Activated naive CD4-positive, alpha-beta T cell (primary cell): ENCODE measurements at places on chromosomes 5 and 9.

- no peak for DNase-seq
Measured at GRCh38 chr9:100485196-100485595, 12.2 kb downstream of the TMEFF1 start.

DNA sequence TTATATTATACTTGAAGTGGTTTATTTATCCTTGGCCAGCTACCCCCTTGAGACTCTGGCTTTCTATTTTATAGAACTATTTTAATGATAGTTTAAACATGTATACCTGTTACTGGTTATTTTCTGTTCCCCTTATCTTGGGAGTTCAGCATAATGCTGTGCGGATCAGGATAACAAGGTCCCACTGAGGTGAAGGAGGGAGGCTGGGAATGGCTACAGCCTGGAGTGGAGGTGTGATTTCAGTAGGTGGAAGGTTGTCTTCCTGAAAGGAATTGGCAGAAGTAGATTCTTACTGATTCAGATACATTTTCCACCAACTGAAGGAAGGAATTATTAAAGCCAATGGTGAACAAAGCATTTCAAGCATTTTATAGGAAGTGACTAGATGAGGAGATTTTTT is 38.9 kb downstream of the PAM start:
- DNase-seq = no peak

- DNase-seq = no peak
Measured at GRCh38 chr9:131138676-131139075, 13.3 kb downstream of the NUP214 start.

GRCh38 chr5:168985454-168985853 is 315.5 kb downstream of the SLIT3 start:
- DNase-seq = no peak

- DNase-seq = no peak
Measured at GRCh38 chr5:4375640-4376039, 764.5 kb upstream of the ADAMTS16 start.

DNA sequence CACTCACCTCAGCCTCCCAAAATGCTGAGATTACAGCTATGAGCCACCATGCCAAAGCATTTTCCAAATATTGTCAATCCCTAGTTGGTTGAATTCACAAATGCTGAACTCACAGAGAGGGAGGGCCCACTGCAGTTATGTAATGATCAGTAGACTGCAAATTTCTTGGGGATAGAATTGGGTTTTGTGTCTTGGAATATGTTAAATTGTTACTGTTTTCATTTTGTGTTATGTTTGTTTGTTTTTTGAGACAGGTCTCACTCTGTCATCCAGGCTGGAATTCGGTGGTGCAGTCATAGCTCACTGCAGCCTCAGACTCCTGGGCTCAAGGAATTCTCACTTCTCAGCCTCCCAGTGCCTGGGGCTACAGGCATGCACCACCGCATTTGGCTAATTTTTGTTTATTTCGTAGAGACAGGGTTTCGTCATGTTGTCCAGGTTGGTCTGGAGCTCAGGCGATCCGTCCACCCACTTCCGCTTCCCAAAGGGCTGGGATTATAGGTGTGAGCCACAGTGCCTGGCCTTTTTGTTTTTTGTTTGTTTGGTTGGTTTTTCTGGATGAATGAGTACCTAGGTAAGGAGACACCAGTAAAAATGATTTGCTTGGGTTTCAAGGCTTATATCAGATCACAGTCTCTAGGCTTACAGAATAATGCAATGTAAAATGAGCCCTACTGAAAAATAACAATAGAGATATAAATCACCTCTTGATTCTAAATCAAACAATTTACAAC is 31.5 kb upstream of the LMNB1 start:
- DNase-seq = no peak

GRCh38 chr5:8192840-8193239 is 323.9 kb downstream of the MTRR start:
- DNase-seq = no peak

- no peak for DNase-seq
Measured at GRCh38 chr9:99966716-99967115, 60.3 kb downstream of the STX17 start.

DNA sequence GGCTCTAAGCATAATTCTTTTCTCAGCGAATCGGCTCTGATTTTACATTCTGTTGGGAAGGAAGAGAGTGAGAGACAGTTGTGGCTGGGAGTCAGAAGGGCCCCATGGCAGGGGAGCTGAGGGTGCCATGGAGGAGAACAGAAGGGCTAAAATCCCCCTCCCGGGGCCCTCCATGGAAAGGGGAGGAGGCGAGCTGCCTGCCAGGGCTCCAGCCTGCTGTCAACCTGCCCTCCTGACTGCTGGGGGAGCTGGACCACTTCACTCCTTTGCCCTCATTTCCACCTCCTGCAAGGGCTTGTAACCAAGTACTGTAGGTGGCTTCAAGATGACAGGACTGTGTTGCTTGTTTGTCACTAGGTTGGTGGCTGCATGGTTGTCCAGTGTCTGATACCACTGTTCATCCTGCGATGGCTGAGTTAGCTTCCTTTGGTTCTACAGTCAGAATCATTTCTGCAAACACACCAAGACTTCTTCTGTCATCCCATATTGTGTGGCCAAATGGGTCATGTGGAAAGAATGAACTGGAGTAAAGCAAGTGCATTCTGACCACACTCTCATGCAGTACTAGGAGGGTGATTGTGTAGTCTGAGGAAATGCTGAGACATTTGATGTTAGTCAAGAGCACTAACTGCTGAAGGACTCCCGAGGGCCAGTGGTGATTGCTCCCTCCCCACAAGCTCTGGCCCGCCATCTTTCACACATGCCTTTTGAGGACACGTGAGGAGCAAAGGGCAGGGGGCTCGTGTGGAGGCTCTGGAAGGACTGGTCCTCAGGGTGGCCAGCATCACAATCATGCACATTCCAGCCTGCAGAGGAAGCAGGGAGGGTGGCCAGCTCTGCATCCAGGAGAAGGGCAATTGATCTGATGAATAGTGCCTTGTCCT is 307.2 kb downstream of the GADD45G start:
- DNase-seq = no peak

GRCh38 chr9:109600142-109600541 is 102.0 kb upstream of the PTPN3 start:
- DNase-seq = no peak

DNA sequence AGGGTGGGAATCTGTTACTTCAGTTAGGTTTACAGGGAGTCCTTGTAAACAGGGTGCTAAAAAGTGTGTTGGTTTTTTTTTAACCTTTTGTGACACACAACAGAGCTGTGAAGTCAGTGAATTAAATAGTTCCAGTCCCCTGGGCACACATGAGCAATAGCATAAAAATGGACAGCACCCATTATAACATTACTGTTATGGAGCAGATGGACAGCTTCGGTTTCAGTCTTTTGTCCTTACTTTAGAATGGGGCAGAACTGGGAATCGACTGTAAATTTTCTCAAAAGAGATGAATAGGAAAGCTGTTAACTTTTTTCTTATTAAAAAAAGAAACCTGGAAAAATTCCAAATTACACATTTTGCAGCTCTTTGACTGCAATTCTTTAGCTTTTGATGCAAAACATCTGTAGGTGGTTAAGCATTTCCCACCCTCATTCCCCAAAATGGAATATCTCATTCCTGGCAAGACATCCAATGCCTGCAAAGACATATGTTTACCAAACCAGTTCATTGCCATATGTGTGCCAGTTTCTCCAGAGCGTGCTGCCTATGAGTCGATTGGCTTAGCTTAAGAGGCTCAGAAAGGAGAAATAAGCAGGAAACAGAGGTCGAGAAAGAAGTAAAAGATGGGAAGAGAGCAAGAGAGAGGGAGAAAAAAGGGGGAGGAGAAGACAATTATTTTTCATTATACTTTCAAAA is 212.3 kb upstream of the TMEM161B start:
- DNase-seq = no peak

- DNase-seq = no peak
Measured at GRCh38 chr9:126474206-126474765, 139.4 kb upstream of the LMX1B start.

DNA sequence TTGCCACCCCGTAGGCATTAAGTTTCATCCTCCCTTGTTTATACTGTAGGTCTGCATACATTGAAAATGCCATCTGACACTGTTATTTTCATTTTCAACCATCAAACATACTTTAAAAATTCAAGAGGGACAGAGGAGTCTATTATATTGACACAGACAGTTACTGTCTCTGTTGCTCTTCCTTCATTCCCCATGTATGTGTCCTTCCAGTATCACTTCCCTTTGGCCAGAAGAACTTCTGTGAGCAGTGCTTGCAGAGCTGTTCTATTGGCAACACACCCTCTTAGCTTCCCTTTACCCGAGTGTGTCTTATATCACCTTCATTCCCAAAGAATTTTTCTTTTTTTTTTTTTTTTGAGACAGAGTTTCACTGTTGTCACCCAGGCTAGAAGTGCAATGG is 42.8 kb downstream of the RASGEF1C start:
- no peak for DNase-seq

GRCh38 chr5:82707741-82708140 is 369.5 kb downstream of the TMEM167A start:
- DNase-seq = no peak

- DNase-seq = no peak
Measured at GRCh38 chr5:113253037-113253436, 181.8 kb downstream of the TSSK1B start.

- no peak for DNase-seq
Measured at GRCh38 chr5:135937245-135937911, 17.4 kb downstream of the LECT2 start.

DNA sequence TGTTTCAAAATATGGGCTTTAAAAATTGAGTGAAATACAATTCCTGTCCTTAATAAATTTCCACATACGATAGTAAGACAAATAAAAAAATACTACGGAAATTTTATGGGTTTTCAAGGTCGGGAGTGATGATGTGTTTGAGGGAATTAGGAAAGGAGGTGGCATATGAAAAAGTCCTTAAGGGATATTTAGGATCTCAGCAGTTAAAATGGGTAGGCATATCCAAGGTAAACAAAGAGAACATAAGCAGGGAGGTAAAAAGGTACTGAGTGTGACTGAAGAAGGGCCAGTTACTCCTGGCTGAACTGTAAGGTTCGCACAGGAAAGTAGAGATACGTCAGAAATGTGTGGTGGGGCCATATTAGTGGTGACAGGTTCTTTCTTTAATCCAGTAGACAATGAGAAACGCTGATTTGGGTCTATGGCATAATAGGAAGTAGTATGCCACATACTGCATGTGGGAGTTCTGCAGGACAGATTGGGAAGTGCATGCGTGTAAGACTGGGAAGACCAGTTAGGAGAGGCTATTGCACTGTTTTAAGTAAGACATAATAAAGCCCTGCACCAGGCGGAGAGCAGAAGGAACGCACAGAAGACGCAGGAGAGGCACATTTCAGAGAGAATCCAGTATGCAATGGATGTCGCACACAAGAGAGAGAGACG is 937 bp upstream of the HMGCR start:
- DNase-seq = no peak

- DNase-seq = no peak
Measured at GRCh38 chr5:178419651-178420050, 170.5 kb downstream of the COL23A1 start.

DNA sequence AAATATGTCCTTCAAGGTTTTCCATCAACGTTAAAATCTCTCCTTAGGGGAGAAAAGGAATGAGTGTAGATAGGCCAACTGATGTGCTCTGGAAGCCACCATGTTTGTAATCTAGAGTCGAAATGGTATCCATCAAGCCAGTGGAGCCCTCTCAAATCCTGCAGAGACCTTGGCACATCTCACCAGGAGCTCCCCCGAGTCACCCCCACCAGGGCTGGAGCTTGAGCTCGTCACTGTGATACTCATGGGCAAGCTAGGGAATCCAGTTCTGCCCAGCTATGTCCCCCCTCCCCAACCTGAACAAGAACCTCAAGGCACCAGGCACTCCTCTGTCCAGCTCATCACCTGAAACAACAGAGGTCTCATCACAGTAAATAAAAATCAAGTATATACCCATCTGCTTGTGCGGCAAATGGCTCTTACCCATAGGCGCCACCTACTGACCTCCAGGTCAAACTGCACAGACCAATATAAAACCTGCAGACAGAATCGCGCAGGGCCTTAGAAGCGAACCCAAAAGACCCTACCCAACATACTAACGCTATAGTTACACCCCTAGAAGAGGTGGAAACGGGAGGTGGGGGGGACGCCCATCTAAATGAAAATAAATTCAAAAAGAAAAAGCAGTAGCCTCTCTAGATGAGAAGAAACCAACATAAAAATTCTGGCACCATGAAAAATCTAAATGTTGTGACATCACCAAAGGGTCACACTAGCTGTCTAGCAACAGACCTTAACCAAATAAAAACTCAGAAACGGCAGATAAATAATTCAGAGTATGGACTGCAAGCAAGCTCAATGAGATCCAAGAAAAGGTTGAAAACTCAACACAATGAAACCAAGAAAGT is 75.0 kb downstream of the TTC39B start:
- DNase-seq = no peak

DNA sequence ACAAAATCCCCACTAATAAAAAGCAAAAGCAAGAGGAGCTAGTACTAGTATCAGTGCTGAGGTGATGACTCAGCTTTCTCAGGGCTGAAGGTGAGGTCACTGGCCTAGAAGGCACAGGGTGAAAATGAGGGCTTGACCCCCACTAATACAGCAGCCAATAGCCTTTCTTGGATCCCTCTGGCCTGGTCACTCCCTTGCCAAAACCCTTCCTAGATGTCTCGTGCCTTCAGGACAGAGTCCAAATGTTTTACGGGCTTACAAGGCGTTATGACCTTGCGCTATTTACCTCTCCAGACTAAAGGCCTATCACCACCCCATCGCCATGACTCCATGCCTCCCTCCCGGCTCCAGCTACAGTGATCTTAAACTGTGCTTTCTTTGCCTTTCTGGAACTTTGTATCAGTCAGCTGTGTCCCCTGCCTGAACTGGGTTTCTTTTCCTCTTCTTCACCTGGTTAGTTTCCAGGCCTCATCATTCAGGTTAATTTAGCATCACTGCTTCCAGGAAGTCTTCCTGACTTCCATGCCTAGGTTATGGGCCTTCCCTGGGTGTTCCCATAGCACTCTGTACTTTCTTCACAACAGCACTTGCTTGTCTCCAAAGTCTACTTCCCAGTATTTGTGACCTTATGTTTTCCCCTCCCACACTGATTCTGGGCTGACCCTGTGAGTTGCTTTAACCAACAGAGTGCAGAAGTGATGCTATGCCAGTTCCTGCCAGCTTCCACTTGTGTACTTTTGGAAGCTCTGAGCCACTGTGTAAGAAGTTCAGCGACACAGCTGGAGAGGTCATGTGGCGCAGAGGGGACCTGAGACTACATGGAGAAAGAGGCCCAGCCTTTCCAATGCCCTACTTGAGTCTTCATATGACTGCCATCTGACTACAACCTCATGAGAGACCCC is 4.2 kb upstream of the DELE1 start:
- DNase-seq = no peak

GRCh38 chr9:134897584-134898170 is 17.1 kb downstream of the FCN2 start:
- DNase-seq = no peak

DNA sequence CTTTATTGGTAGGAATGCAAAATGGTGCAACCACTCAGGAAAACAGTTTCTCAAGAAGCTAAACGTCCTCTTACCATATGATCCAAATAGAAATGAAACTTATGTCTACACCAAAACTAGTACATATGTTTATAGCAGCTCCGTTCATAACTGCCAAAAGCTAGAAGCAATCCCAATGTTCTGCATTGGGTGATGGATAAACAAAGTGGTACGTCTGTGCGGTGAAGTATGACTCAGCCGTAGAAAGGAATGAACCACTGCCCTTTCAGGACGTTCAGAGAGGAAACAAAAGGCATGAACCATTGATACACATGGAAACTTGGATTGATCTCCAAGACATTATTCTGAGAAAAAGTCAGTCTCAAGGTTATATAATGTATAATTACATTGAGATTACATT is 27.6 kb downstream of the HNRNPH1 start:
- DNase-seq = no peak

- no peak for DNase-seq
Measured at GRCh38 chr5:33969572-33970452, 14.7 kb downstream of the SLC45A2 start.

- no peak for DNase-seq
Measured at GRCh38 chr5:139651043-139651834, 3.1 kb downstream of the CXXC5 start.
